Stimulated activated CD4-positive, alpha-beta T cell treated with anti-CD3 and anti-CD28 coated beads, Interleukin-2, amount 100 ng/mL, for 4 hours (primary cell): ENCODE measurements at places on chromosomes 4 and X.

GRCh38 chr4:6197433-6198174, 2.7 kb downstream of the JAKMIP1 start:
- DNase-seq = no peak

GRCh38 chr4:159105761-159106243, 2.9 kb downstream of the RAPGEF2 start:
- DNase-seq = no peak

GRCh38 chr4:74032064-74032463, 6.4 kb downstream of the CXCL3 start:
- DNase-seq = no peak

- no peak for DNase-seq
Observed at GRCh38 chr4:40228497-40229365, 31.9 kb downstream of the RHOH start.

GRCh38 chrX:24550166-24550565, 85.1 kb downstream of the PDK3 start:
- no peak for DNase-seq

- no peak for DNase-seq
Observed at GRCh38 chrX:111352424-111352823, 59.6 kb downstream of the DCX start.

DNA sequence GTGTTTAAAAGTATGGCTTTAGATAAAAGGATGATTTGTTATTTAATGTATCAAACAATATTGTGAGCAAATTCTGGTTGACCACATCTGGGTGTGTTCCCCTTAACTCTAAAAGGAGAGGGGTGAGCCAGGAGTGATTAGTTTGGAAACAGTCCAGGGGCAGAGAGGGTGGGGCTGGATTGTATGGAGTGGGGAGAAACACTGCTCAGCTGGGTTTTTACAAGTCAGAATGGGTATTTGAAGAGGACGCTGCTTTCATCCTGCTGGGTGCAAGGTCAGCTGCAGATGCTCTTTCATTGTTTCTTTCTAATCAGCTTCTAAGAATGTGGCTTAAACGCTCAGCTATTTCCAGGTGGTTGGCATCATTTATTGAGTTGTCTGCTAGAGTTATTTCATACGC, 82.8 kb upstream of the LIMCH1 start:
- no peak for DNase-seq

DNA sequence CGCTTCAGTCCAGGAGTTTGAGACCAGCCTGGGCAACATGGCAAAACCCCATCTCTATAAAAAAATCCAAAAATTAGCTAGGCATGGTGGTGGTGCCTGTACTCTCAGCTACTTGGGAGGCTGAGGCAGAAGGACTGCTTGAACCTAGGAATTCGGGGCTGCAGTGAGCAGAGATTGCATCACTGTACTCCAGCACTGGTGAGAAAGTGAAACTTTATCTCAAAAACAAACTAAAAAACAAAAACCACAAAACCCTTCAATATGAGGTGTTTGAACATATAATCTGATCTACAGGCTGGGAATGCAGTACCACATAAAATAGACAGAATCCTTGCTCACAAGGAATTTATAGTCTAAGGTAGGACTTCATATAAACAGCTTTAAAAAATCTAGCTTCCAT, 103.9 kb downstream of the PDS5A start:
- DNase-seq = no peak
